ENCODE measurements at places on chromosomes 12 and 14. TPM values are rescaled to one million over a fixed set of nuclear protein-coding genes. Genes with fewer than 3 reads are reported as not detected.

AQP6 gene
- total RNA-seq = not detected

EIF2S3B gene
- total RNA-seq = 9.5 TPM

NUDT14 gene
- total RNA-seq = 20.0 TPM

EXOC3L4 gene
- total RNA-seq = under 0.01 TPM

ACSM4 gene
- not detected for total RNA-seq

HOXC12 gene
- total RNA-seq = under 0.01 TPM

ETFRF1 gene
- 27.2 TPM for total RNA-seq

TAS2R30 gene
- total RNA-seq = 9.1 TPM

IL22 gene
- not detected for total RNA-seq

NGB gene
- not detected for total RNA-seq

TMTC1 gene
- total RNA-seq = 33.2 TPM

SERPINA9 gene
- not detected for total RNA-seq

GNB3 gene
- total RNA-seq = 3.9 TPM

CD163L1 gene
- total RNA-seq = 11.0 TPM

EPYC gene
- not detected for total RNA-seq

HSPB8 gene
- 22.0 TPM for total RNA-seq

MYF5 gene
- total RNA-seq = not detected

BICDL1 gene
- 1.7 TPM for total RNA-seq

SLC25A21 gene
- 0.97 TPM for total RNA-seq

TMCC3 gene
- 1.6 TPM for total RNA-seq

CLECL1 gene
- total RNA-seq = not detected

GPD1 gene
- under 0.01 TPM for total RNA-seq

MORN3 gene
- 0.32 TPM for total RNA-seq

USP5 gene
- total RNA-seq = 91.5 TPM

CLEC2A gene
- total RNA-seq = not detected

C12orf56 gene
- total RNA-seq = 0.86 TPM

KCNC2 gene
- total RNA-seq = 0.43 TPM

WNT1 gene
- total RNA-seq = not detected

REP15 gene
- total RNA-seq = 1.3 TPM

OTUB2 gene
- 0.97 TPM for total RNA-seq

RNASE1 gene
- total RNA-seq = not detected

SDS gene
- not detected for total RNA-seq

CARMIL3 gene
- not detected for total RNA-seq

MED6 gene
- 31.2 TPM for total RNA-seq

BRF1 gene
- total RNA-seq = 41.2 TPM

VWF gene
- under 0.01 TPM for total RNA-seq

AHNAK2 gene
- 32.4 TPM for total RNA-seq

FOXA1 gene
- total RNA-seq = not detected
